CD4-positive, alpha-beta T cell (primary cell): ENCODE measurements at places on chromosomes 1 and 21.
A peak's percentile ranks its signal among the peaks of the same experiment; 100 is the strongest.

- no peak for DNase-seq
Measured at GRCh38 chr1:221782477-221782876, 40.6 kb upstream of the DUSP10 start.

- no peak for DNase-seq
Measured at GRCh38 chr1:20658166-20658915, 2.8 kb downstream of the DDOST start.

DNA sequence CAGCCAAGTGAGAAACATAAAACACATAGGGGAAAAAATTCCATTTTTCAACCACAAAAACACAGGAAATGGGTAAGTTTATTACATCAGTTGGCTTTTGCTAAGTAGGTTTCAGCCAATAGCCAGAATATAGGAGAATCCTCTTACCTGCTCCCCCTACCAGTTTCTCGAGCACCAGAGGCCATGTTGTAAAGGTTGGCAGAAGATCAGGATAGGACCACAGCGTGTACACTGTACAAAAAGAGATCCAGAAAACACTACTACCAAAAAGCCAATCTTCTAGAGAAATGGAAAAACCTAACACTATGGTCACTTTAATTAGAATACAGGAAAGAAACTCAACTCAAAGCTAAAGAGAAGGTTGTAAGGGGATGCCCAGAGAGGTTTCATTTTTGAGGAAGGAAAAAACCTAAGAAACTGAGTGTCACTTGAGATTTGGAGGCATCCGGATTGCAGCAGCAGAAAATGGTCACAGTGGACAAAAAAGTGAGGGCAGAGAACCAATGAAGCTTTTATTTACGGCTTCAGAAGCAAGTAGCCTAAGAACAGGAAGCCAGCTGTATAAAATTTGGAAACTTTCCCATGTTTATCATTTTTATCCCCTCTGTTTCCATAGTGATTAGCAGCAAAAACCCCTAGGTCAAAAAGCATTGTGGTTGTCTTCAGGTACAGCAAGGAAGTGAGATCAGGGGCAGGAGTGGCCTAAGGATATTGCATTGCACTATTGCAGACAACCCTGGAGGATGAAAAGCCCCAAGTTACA lies 2.9 kb downstream of the EIF2D start:
- DNase-seq, result no peak

- DNase-seq, result no peak
Measured at GRCh38 chr1:245396615-245397014, 241.8 kb downstream of the KIF26B start.

GRCh38 chr1:149917571-149918144 lies at the start of gene SV2A:
Gene SV2A, minus strand, starts transcription at chr1:149917844. Its CDS starts 4,004 bp downstream, at chr1:149913840.
- peak; percentile 71 for DNase-seq

DNA sequence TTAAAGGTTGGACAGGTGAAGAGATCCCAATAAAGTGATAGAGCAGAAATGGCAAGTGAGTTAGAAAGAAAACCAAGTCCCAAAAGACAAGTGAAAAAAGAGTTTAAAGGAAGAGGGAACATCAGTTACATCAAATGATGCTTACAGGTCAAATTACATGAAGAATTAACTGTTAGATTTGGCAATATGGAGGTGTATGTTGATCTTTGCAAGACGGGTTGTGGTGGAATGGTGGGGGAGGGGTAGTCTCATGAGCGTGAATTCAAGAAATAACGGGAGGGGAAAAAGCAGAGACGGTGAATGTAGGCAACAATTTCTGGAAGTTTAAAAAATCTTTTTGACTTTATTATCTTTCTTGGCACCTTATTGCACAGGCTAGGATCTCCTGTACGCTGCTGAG lies 76.6 kb downstream of the NTPCR start:
- no peak for DNase-seq

GRCh38 chr1:11749203-11749689 lies 12.7 kb upstream of the C1orf167 start:
- peak; percentile 33 for DNase-seq

DNA sequence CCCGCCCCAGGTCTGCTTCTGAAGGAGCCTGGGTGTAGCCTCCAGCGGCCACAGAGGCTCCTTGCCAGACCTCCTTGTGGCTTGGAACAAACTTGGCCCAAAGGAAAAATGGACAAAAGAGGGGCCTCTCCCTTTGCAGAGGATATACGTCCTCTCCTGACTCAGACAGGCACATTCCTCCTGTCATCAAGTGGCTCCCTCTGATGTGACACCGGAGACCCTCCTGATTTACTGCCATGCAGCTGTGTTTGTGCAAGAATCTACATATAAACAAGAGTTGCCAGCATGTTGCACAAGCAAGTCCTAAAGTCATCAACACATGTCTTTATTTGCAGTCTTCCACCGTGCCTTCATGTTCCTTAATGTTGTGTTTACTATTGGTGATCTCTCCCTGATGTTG lies 54.1 kb upstream of the F3 start:
- no peak for DNase-seq

GRCh38 chr1:201252944-201253371 lies 30.3 kb upstream of the PKP1 start:
- DNase-seq, result no peak

DNA sequence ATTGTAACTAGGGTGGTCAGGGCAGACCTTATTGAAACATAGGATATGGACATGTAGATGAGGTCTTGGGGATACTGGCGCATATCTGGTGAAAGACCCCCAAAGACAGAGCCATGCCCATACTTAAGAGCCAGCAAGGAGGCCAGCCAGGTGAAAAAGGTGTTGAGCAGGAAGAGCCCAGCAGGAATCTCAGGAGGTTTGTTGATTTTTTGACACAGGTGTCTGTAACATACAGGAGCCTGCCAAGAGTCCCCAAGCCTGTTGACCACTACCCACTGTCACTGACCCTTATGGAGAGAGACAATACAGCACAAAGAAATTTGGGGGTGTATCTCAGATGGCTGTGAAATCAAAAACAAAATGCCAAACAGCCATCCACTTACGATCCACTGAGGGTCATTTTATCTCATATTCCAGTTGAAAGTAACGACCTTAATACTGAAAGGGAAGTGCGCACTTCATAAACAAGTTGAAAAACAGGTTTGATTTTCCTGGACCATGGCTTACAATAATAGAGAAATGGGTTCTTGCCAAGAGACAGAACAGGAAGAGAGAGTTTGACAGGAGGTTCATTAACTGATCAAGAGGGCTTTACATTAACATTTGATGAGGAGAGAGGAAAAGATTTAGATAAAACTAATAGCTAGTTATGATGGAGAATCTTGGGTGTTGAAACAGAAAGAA lies 163.6 kb downstream of the GLUL start:
- no peak for DNase-seq

DNA sequence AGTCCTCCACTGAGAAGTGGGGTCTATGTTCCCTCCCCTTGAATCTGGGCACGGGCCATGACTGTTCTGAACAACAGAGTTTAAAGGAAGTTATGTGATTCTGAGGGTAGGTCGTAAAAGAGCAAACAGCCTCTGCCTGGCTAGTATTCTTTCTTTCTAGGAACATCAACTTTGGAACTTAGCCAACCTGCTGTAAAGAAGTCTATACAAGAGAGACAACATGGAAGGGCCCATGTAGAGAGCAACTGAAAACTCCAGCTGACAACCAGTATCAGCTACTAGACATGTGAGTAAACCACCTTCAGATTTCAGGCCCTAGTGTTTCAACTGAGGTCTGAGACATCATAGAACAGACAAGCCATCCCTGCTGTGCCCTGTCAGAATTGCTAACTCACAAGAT lies 7.5 kb downstream of the SELENOF start:
- DNase-seq, result no peak

- DNase-seq, result no peak
Measured at GRCh38 chr1:51567653-51568052, 48.6 kb upstream of the EPS15 start.

GRCh38 chr1:38785285-38786039 lies 74.1 kb downstream of the RRAGC start:
- DNase-seq, result no peak

GRCh38 chr1:151002051-151002450 lies 4.7 kb downstream of the MINDY1 start:
- DNase-seq, result no peak

DNA sequence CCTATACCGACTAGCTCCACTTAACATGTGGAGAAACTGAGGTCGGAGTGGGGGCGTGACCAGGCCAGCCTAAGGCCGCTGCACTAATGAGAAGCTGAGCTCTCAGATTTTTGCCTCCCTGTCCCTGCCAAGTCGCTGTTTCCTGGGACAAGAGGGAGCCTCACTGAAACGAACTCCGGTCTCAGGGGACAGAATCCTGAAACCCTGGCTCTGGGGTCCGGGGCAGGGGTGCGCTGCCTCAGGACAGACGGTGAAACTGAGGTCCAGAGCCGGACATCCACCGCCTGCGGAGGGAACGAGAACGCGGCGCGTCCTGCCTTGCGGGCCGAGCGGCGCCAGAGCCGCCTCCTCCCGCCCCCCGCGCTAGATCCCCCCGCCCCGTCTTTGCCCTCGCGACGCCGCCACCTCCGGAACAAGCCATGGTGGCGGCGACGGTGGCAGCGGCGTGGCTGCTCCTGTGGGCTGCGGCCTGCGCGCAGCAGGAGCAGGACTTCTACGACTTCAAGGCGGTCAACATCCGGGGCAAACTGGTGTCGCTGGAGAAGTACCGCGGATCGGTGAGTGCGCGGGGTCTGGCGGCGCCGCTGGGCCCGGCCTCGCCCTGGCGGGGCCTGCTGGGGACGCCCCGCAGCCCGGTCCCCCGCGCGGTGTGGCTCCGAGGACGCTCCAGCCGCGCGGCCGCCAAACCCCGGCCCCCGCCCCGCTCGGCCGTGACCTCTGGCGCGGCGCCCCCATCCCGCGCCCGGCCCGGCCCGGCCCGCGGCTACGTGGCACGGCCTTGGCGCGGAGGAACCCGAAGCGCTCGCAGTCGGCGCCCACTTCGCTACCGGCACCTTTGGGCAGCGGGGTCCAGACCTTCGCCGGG lies at the start of gene GPX7:
TSS of gene GPX7 (plus strand) at position 381 of the 865 bp plus-strand sequence. CDS start at position 420, 39 bp downstream.
- peak; percentile 86 for DNase-seq

GRCh38 chr1:157137408-157138219 lies 581 bp downstream of the ETV3 start:
- DNase-seq, result peak; percentile 54

GRCh38 chr1:218591966-218592365 lies 246.8 kb downstream of the TGFB2 start:
- DNase-seq, result no peak

DNA sequence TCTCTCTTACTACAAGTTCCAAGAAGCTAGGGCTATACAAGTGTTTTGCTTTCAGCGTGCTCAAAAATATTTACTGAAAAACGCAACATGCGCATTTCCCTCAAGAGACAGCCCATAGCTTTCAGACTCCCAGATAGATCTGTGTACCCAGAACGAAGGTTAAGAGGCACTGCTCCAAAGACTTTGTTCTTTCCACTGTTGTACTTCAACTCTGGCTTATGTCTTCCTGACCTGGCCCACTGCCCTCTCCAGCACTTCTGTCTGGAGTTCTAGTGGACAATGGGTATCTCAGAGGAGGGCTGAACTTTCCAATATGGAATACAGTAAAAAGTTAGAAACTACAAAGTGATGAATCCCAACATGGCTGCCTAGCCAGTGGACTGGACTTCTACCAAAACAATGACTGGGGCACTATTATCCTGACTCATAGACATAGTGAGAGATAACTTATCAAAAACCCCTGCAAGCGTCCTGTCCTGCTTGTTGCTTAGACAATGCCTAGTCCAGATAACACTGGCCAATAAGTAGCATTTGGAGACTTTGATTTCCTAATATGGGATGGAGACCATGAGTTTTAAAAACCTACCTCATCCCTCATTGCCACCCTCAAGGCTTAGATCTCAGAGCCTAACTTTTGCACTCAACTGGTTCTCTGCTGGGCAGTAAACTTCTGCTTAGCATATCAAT lies 8.8 kb upstream of the ADAR start:
- DNase-seq, result no peak

GRCh38 chr1:60989749-60990713 lies 92.3 kb upstream of the NFIA start:
- no peak for DNase-seq

DNA sequence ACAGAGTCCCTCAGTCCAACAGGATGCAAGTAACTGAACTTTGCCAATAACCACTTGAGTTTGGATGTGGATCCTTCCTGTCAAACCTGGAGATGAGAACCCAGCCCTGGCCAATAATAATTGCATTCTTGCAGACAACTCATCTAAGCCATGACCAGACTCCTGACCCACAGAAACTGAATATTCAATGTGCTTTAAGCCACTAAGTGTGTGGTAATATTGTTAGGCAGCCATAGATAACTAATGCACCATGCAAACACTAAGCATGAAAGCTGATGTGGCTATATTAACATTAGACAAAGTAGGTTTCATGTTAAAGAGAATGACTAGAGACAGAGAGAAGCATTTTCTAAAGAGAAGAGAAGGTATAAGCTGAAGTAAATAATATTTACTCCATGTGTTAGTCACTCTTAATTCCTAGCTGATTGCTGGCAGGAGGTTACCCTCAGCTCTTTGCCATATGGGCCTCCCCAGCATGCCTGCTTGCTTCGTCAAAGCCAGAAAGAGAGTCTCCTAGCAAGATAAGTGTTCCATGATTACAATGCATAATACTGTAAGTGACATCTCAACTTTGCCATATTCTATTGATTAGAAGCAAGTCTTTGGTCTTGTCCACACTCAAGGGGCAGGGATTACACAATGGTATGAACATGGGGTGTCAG lies 276.4 kb upstream of the PLXNA2 start:
- no peak for DNase-seq

DNA sequence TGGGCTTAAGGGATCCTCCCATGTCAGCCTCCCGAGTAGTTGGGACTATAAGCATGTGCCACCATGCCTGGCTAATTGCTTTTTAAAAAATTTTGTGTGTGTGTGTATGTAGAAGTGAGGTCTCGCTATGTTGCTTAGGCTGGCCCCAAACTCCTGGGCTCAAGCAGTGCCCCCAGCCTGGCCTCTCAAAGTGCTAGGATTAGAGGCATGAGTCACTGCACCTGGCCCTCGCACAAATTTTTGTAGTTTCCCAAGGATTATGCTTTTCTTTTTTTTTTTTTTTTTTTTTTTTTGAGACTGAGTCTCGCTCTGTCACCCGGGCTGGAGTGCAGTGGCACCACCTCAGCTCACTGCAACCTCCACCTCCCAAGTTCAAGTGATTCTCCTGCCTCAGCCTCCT lies 144.4 kb upstream of the HNRNPU start:
- DNase-seq, result no peak

DNA sequence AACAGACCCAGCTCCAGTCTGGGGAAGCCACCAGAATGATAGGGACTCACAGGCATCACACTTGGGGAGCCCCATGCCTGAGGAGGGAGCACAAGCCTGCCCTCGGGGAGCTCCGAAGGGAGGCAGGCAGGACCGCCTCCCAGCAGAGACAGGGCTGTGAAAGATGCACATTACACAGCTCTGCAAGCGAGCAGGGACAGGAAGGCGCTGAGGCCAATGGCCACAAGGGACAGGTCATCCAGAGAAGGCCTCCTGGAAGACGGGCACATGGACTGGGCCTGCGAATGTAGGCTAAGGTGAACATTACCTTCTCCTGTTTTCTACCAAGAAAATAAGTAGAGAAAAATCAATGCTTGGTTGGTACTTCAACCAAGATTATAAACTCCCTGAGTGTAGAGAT lies 4.2 kb downstream of the NPR1 start:
- DNase-seq, result no peak

DNA sequence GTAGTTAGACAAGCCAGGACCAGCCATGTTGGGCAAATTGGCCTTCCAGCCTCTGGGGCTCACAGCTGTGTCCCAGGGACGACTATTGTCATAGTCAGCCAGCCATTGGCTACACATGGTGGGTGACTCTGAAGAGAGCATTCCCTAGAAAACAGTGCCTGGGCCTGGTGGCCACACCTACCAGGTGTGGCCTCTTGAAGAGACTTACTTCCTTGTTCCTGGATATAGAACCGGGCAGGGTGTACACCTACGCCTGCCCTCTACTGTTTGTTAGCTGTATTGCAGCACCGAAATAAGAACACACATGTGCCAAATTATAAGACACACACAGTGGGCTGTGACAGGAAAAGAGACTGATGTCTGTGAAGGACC lies 134.6 kb upstream of the ARHGEF16 start:
- DNase-seq, result no peak
